ENCODE measurements at places on chromosomes 2 and 18. TPM values are rescaled to one million over a fixed set of nuclear protein-coding genes. Genes with fewer than 3 reads are reported as not detected.

The KCNJ13 gene
- total RNA-seq = 1.5 TPM

The ECEL1 gene
- total RNA-seq = 1.6 TPM

The EML6 gene
- 1.7 TPM for total RNA-seq

The PRSS56 gene
- not detected for total RNA-seq

The GRB14 gene
- total RNA-seq = 16.5 TPM

The CRYBA2 gene
- total RNA-seq = 1.3 TPM

The NEMP2 gene
- total RNA-seq = 8.0 TPM

GRCh38 chr2:29293830-29294438 lies 178.7 kb downstream of the CLIP4 start:
- DNase-seq = peak; percentile 93

GRCh38 chr18:59484561-59485328 lies 125.7 kb upstream of the LMAN1 start:
- DNase-seq = no peak

DNA sequence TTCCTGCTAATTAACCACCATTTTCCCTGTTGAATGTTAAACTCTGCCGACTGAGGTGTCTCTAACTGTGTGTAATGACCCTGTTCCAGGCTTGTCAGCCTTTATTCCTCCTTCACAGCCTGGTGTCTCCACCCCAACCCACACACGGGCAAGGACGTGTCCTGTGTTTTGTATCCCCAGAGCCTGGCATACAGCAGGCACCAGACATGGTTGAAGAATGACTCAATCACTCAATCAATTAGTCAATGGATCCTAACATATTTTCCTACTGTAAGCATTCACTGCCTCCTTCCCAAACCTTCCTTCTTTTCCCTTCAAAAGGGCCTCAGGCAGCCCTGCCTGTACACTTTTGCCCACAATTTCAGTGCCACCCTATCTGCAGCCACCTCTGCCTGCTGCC lies 2.7 kb upstream of the TNS1 start:
- no peak for DNase-seq

GRCh38 chr2:118932949-118933348 lies 9.0 kb upstream of the MARCO start:
- DNase-seq = no peak

GRCh38 chr18:3547891-3548615 lies 98.1 kb downstream of the TGIF1 start:
- DNase-seq = no peak

- DNase-seq = no peak
Observed at GRCh38 chr2:47309472-47309951, 93.4 kb upstream of the MSH2 start.

DNA sequence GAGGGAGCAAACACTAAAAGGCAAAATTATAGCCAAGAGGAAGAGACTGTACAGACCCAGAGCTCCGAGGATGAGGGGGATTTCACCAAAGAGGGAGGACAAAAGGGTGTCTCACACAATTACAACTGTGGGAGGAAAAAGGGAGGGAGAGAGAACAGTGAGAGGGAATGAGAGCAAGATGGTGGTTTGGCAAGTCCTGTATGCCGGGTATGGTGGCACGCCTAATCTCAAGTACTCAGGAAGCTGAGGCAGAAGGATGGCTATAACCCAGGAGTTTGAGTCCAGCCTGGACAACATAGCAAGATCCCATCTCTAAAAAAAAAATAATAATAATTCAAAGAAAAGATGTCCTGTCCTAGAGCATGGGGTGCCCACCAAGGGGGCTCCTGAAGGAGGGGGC lies 34.3 kb downstream of the NPC1 start:
- no peak for DNase-seq

GRCh38 chr2:40653829-40654228 lies 201.9 kb upstream of the SLC8A1 start:
- no peak for DNase-seq

GRCh38 chr2:187266147-187266546 lies 181.9 kb downstream of the CALCRL start:
- DNase-seq = no peak

GRCh38 chr2:44016282-44016681 lies 20.5 kb upstream of the LRPPRC start:
- DNase-seq = peak; percentile 92

- peak; percentile 70 for DNase-seq
Observed at GRCh38 chr2:121596221-121597080, 52.8 kb downstream of the CLASP1 start.

GRCh38 chr18:62792016-62792415 lies 76.7 kb downstream of the PHLPP1 start:
- DNase-seq = no peak

DNA sequence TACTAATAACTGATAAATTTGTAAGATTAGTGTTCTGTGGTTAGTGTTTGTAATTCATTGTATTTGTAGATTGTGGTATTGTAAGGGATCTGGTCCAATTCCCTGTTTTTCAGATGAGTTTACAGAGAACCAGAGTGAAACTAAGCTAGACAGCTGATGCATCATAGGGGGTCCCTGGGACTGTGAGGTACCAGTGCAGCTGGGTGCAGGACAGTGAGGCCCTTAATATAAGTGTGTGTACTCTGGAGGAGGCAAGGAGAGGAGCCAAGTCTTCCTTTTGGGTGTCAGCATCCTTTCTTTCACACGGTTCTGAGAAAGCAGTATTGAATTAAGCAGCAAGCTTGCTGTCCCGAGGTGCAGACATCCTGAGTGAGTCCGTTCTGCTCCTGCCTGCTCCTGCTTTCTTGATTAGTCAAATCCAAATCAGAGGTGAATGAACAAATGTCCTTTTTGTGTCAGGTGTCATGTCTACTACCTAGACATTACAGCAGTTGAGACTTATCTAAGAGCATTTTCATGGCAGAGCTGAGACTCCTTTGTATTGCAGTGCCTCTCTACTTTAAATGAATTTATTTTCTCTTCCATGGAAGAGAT lies 194.9 kb downstream of the MCFD2 start:
- DNase-seq = no peak

- DNase-seq = no peak
Observed at GRCh38 chr18:9280849-9281248, 53.7 kb upstream of the TWSG1 start.

GRCh38 chr18:57797209-57797651 lies 5.9 kb downstream of the ATP8B1 start:
- DNase-seq = no peak

- no peak for DNase-seq
Observed at GRCh38 chr2:121469356-121469755, 61.3 kb upstream of the RNU4ATAC start.

DNA sequence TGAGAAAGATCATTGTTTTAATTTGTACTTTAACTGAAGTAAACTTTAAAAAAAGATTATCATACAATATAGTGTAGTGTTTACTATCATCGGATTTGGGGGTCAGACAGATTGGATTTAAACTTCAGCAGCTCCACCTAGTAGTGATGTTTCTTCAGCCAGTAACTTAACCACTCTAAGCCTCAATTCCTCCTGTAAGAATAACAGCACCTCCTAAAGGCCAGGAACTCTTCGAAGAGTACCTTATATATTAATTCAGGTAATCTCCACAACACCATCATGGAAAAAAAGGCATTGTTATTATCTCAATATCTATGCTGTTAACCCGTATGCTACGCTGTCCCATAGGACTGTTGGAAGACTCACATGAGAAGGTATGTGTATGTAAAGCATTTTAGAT lies 69.0 kb upstream of the DLGAP1 start:
- DNase-seq = no peak

DNA sequence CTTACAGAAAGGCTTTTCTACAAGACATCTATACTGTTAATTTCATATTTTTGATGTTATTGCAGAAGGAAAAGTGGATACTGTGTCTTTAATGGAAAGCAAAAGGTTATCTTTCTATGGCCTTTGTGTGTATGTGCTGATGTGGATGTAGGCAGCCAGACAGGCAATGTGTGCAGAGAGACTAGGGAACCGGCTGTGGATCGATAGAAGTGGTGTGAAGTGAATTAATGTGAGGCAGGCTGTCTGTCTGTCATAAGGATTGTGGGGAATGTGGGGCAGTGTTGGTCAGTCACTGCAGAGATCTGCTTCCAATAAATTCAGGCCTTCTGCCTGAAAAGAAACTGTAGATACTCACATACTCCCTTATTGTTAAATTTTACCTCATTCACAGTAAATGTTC lies 156.7 kb downstream of the WDR7 start:
- no peak for DNase-seq

All from endodermal cell (in vitro differentiated cells).